ENCODE measurements at places on chromosomes 6 and 20.

DNA sequence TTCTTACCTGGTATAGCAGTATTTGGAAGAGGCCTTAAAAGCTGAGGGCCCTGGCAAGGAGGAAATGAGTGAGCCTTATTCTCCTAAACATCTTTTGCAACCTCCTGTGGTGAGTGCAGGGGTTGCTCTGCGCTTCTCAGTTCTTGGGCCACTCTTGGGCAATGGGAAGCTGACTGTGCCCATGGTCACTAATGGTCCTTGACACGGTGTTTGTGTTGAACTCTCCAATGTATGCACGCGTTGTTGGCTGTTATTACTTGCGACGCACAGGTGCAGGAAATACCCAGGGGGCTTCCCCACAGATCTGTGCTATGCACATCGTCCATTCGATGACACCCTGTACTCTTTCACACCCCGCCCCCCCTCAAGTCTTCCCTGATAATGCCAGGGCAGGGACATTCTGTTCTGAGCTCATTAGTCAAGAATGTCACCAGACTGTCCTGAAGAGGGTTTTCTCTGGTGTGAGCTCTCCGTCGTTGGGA, 79.7 kb downstream of the EDN1 start:
- no peak for DNase-seq

DNA sequence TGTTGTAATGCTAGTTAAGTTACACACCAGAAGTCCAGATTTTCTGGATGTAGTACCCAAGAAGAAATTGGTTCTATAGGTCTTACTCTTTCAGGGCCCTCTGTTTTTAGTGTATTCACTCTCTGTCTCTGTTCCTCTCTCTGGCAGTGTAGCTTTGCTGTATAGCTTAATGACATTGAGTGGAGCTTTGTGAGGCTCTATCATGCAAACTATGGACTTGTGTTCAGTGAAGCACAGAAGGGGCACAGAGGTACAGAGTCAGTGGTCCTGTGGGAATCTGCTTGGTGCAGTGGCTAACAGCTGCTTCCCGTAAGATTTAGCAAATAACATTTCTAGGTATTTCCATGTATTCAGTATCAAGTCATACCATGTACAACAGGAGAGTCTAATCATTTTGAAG, 26.1 kb downstream of the NKX2-4 start:
- DNase-seq: no peak

GRCh38 chr6:142353690-142354089, 51.9 kb downstream of the ADGRG6 start:
- no peak for DNase-seq

DNA sequence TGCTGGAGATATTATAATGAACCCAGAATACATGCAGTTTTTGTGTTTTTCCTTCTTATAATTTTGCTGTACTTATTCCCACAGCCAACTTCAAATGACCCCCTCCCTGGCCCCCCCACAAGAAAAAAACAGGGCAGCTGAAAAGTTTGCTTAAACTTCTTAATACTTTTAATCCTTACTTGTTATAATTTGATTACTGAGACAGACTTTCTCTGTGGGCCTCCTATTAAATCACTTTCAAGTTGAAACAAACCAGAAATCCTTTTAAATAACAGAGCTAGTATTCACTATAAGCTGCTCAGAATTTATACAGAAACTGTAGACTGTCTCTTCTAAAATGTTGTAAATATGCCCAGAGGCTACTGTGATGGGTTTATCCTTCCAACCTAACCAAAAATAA, 106.3 kb downstream of the CENPW start:
- no peak for DNase-seq

GRCh38 chr20:22681591-22682248, 97.3 kb upstream of the FOXA2 start:
- DNase-seq: no peak

- no peak for DNase-seq
These were observed 5.9 kb downstream of the C6orf163 start for GRCh38 chr6:87350516-87350915.

DNA sequence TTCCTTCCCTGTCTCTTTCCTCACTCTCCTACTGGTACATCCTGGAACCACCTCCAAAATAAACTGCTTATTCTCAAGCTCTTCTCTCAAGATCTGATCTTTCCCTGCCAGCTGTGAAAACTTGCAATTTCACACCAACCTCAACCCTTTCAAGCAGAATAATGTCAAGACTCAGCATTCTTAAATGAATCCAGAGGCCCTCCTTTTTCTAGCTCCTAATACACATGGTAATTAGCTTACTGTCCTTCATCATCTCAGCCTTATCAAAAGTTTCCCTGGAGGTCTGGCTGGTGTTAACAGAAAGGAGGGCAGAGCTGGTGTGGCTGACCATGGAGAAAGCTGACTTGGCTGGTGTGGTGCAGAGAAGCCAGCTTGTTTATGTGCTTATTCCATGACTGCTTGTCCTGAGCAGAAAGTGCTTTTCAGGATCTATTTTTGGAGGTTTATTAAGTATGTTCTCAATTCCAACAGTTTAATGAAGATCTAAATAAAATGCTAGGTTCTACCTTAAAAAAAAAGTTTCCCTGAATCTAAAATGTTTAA, 50.5 kb downstream of the CFAP61 start:
- no peak for DNase-seq

- DNase-seq: peak; percentile 7
These were observed 163.2 kb upstream of the RNF217 start for GRCh38 chr6:124798942-124799496.

DNA sequence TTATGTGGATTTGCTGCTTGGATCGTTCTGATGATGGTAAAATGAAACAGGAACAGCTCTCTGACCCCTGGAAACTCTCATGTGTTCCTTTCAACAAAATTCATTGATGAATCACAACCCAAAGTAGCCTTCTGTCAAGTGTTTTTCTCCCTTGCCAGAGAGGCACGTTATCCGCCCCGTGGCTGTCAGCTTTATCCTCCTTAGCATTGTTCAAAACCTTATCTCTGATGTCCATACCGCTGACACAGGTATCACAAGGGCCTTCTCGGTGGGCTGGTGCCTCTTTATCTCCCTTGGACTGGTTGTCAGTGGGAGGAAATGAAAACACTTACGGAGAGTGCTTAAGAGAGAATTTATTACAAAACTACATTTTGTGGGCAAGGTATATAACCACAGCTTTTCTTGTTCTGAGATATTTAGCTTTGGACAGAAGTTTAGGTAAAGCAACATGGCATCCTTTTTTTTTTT, 84.9 kb downstream of the TIAM2 start:
- DNase-seq: no peak

DNA sequence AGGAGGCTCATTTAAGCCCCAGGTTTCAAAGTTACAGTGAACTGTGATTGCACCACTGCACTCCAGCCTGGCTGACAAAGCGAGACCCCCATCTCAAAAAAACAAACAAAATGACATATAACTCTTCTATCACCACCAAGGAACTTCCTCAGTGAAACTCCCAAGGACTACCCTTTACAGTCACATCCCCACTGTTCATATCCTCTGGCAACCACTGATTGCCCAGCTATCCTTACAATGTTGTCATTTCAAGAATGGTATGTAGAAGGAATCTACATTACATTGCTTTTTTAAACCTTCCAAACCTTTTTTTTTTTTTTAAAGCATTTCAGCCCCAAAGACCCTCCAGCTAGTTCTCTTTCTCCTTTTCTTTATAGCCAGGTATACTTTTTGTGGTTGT, 123.1 kb upstream of the CARMIL1 start:
- DNase-seq: no peak

DNA sequence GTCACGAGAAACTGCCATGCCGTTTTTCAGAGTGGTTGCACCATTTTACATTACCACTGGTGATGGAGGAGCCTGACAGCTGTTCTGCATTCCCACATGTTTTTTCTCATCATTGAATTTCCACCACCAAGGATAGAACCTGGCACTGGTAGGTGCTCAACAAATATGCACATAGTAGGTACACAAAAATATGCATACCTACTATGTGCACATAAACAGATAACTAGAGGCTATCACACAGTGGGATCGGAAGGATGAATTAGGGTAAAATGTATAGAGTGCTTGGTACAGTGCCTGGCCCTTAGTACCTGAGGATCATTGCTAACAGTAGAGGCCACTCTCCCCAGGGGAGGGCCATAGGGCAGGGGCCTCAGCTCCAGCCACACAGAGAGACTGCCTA, 47.0 kb downstream of the SLC2A10 start:
- no peak for DNase-seq

- no peak for DNase-seq
These were observed 96.6 kb downstream of the ZFAND3 start for GRCh38 chr6:37916149-37916548.

GRCh38 chr6:156060013-156060412, 604.4 kb upstream of the NOX3 start:
- no peak for DNase-seq

GRCh38 chr6:28587746-28588075, 62.0 kb downstream of the GPX5 start:
- DNase-seq: no peak

- no peak for DNase-seq
These were observed 147.1 kb upstream of the RALGAPA2 start for GRCh38 chr20:20859510-20859909.

- no peak for DNase-seq
These were observed 3.9 kb upstream of the MRPS10 start for GRCh38 chr6:42221546-42221945.

DNA sequence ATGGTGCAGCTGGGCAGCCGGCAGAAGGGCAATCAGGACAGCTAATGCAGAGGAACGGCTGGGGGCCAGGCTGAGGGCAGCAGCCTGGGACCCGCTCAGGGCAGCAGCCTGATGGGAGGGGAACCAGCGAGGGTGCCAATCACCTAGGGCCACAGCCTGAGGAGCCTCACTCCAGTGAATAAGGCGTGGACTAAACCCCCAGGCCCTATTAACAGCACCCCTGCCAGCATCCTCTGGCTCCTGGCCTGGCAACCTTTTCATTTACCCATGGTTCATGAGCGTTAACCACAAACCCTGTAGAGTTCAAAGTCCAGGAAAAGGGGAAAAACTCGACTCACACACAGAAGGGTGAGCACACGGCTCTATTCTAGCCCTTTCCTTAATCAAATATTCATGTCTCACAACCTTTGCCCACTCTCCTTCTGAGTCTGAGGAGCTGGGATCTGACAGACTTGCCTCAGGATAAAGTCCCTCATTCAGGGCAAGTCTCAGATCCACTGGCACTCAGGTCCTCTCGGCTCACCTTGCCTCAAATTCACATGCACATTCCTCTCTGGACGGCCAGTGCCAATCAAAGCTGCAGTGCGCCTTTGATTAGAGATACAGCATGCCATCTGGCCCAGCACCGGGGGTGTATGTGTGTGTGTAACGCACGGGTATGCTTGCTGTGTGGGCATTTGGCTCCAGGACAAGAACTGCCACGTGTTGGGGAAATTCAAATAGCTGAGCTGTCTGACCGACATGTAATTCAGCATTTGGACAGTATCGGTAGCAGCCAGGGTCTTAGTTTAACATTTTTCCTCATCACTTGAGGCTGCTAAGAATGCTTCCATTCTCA, 86.9 kb upstream of the TRAF3IP2 start:
- no peak for DNase-seq

GRCh38 chr6:106085692-106085983, 498 bp upstream of the PRDM1 start:
- DNase-seq: peak; percentile 41

DNA sequence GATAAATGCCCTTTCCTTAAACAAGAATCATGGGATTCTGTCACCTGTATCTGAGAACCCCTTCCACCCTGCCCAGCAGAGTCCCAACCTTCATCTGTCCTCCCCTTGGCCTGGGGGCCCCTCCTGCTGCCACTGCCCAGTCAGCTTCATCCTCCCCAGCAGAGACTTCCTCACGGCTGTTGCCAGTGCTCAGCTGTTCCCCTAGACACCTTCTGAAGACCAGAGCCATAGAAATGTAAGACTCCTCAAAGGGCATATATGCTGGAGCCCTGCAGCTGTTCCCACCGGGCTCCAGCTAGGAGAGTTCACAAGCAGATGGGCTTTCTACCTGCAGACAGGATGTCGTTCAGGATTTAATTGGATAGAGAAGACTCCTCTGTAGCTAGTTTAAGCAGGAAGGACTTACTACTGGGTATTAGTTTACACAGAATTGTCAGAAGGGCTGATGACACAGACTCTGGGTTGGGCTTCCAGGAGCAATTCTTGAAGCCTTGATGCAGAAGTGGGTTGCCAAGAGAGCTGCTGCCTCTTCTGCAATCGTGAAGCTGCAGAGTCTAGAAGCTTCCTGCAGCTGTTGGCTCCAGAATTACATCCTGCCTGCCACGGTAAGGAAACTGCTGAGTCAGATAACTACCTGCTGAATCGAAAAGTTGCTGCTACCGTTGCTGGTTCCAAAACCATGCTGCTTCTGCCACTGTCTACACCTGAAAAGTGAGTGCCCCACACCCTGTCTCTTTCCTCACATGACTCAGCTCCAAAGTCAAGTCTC, 57.1 kb upstream of the MLN start:
- DNase-seq: peak; percentile 55

- DNase-seq: no peak
These were observed 44.9 kb upstream of the MTRF1L start for GRCh38 chr6:153047386-153047785.

DNA sequence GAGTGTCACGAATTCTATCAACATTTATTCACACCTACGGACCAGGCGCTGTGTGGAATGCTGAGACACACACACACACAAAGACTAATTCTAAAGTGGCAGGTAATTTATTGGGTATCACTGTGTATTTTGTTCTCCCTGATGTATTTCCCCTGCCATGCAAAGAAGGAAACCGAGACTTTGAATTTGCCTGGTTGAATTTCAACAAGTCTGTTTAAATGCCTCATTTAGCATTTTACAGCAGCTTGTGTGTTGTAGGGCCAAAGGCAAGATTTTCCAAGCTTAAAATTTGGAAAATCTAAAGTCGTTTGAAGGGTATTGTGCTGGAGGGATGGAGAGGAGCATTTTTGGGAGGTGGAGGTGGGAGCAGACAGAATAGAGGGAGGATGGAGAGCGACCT, 274.4 kb upstream of the ZFP64 start:
- no peak for DNase-seq

GRCh38 chr20:1474817-1475603, 8.4 kb upstream of the NSFL1C start:
- DNase-seq: no peak

- DNase-seq: no peak
These were observed 6.7 kb downstream of the TGIF2 start for GRCh38 chr20:36579996-36580545.

- DNase-seq: no peak
These were observed 308.5 kb downstream of the CLIC5 start for GRCh38 chr6:45707176-45707575.

DNA sequence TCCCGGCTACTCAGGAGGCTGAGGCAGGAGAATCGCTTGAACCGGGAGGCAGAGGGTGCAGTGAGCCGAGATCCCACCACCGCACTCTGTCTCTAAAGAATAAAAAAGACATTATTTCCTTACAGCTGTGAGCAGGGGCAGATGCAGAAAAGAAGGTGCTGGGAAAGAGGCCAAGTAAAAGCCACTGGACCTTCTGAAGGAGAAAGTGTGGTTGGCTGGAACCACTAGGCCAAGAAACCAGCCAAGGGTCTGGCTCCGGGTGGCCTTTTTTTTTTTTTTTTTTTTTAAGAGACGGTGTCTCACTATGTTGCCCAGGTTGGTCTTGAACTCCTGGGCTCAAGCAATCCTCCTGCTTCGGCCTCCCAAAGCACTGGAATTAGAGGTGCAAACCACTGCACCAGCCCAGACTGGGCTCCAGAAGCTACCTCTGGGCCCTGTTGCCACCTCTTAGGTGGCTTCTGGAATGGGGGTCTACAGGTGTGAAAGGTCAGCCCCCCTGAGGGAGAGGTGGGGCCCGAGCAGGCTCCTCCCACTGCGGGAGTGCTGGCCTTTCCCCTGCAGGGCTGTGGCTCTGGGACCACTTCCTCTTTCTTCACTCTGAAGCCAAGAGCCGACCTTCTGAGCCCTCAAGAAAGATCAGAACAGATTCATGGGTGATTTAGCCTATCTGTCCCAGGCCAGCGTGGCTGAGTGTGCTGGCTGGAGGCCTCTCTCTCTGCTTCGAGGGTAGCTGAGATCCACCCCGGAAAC, at the start of gene FGD2:
TSS of gene FGD2 (plus strand) at position 595 of the 750 bp plus-strand sequence. CDS start 163 bp downstream, outside the sequence.
- no peak for DNase-seq
